T-helper 2 cell treated with Interferon-gamma antibody and Interleukin-4, amounts not matched to agents 5 μg/mL and 100 μg/mL, for 36 hours (primary cell): ENCODE measurements at places on chromosomes 16 and 17.

DNA sequence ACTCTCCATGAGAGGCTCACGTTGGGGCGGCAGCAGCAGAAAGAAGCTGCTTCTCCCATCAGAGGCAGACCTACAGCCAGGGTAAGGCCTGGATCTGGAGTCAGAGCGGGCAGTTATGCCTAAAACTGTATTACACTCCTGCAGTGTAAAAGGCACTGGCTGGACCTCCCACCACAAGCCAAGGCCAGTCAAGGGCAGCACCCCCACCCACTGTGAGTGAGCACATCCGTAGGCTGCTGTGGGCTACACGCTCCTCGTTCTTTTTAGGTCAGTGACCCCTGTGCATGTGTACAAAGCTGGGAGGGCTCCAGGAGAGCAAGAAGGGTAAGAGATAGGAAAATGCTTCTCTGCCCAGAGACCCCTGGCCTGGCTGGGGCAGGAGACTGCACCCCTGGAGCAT lies 20.7 kb downstream of the DCAKD start:
- H3K27me3 ChIP-seq: no peaks in the 10 kb centered on the region
- H3K4me3 ChIP-seq: no peak overlapping the region

DNA sequence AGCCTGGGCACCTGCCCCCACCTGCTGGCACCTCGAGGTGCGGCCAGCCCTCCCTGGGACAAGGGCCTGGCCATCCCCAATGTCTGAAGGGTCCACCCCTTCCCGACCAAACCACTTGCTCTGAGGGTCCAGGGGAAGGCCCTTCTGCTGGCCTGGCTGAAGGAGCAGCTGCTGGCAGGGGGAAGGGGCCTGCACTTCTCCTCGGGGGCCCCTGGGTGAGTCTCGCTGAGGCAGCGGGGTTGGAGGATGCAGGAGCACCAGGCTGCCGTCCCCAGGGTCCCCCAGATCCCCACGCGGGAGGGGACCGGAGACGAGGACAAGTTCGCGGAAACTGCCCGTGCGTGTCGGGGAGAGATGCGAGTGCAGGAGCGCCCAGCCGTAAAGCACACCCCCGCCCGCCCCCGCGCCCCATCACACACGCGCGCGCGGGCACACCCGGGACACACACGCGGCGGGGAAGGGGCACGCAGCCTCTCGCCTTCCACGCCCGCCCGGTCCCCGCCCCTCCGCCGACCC lies 725 bp upstream of the CACNA1H start:
- no peak overlapping the region for H3K27ac ChIP-seq
- H3K27me3 ChIP-seq: peaks cover 16% of the 10 kb centered on the region
- no peaks in the 10 kb centered on the region for H3K4me1 ChIP-seq
- DNase-seq: peak; percentile 18
- peak overlapping the region; percentile 48 for H3K4me3 ChIP-seq

DNA sequence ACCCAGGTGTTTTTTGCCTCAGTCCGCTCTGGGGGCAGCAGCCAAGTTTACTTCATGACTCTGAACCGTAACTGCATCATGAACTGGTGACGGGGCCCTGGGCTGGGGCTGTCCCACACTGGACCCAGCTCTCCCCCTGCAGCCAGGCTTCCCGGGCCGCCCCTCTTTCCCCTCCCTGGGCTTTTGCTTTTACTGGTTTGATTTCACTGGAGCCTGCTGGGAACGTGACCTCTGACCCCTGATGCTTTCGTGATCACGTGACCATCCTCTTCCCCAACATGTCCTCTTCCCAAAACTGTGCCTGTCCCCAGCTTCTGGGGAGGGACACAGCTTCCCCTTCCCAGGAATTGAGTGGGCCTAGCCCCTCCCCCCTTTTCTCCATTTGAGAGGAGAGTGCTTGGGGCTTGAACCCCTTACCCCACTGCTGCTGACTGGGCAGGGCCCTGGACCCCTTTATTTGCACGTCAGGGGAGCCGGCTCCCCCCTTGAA lies 2.1 kb upstream of the C17orf107 start:
- no peak overlapping the region for H3K4me3 ChIP-seq
- H3K27ac ChIP-seq: no peak overlapping the region
- peaks cover 10% of the 10 kb centered on the region for H3K4me1 ChIP-seq
- H3K36me3 ChIP-seq: peaks cover 16% of the 10 kb centered on the region

GRCh38 chr16:87946596-87947347 lies 4.5 kb upstream of the BANP start:
- no peak overlapping the region for H3K4me3 ChIP-seq
- H3K27ac ChIP-seq: no peak overlapping the region
- DNase-seq: no peak
- H3K4me1 ChIP-seq: peaks cover 16% of the 10 kb centered on the region
- H3K36me3 ChIP-seq: peaks cover 2% of the 10 kb centered on the region

- no peak overlapping the region for H3K4me3 ChIP-seq
- DNase-seq: no peak
- H3K27me3 ChIP-seq: no peaks in the 10 kb centered on the region
- H3K36me3 ChIP-seq: no peaks in the 10 kb centered on the region
- H3K4me1 ChIP-seq: no peaks in the 10 kb centered on the region
These were observed 15.1 kb upstream of the RNPS1 start for GRCh38 chr16:2282866-2283555.

GRCh38 chr16:31377210-31377903 lies 15.8 kb upstream of the ITGAD start:
- H3K27ac ChIP-seq: no peak overlapping the region
- no peak overlapping the region for H3K4me3 ChIP-seq

- DNase-seq: no peak
- peaks cover 55% of the 10 kb centered on the region for H3K4me1 ChIP-seq
- H3K27ac ChIP-seq: peak overlapping the region; percentile 80
- peaks cover 9% of the 10 kb centered on the region for H3K27me3 ChIP-seq
- H3K4me3 ChIP-seq: peak overlapping the region; percentile 69
These were observed 56.7 kb downstream of the PLXDC1 start for GRCh38 chr17:39094607-39095308.

- no peaks in the 10 kb centered on the region for H3K36me3 ChIP-seq
- H3K4me1 ChIP-seq: peaks cover 51% of the 10 kb centered on the region
- H3K27ac ChIP-seq: peak overlapping the region; percentile 97
- peak overlapping the region; percentile 90 for H3K4me3 ChIP-seq
These were observed 16.7 kb downstream of the GNGT2 start for GRCh38 chr17:49193513-49194296.
